Stimulated activated CD8-positive, alpha-beta memory T cell treated with anti-CD3 and anti-CD28 coated beads, Interleukin-2, amount 100 ng/mL, for 1 hour (primary cell): ENCODE measurements at places on chromosomes 7 and 10.

DNA sequence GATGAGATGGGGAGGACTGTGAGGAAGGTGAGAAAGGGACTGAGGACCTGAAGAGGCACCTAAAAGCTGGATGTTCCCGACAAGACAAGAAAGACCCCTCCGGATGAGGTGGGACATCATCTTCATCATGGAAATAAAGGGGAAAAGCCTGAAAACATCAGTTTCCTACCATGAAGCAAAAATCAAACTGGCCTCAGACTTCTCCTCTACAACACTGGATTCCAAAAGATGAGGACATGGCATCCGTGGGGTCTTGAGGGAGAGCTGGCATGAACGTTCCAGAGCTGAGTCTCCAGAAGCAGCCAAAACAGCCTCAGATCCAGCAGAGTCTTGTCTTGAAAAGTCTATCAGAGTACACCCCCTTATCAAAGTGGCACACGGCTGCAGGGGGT, 44.5 kb downstream of the DIP2C start:
- DNase-seq: no peak

- DNase-seq: no peak
Measured at GRCh38 chr7:115952832-115953231, 77.7 kb downstream of the TFEC start.

DNA sequence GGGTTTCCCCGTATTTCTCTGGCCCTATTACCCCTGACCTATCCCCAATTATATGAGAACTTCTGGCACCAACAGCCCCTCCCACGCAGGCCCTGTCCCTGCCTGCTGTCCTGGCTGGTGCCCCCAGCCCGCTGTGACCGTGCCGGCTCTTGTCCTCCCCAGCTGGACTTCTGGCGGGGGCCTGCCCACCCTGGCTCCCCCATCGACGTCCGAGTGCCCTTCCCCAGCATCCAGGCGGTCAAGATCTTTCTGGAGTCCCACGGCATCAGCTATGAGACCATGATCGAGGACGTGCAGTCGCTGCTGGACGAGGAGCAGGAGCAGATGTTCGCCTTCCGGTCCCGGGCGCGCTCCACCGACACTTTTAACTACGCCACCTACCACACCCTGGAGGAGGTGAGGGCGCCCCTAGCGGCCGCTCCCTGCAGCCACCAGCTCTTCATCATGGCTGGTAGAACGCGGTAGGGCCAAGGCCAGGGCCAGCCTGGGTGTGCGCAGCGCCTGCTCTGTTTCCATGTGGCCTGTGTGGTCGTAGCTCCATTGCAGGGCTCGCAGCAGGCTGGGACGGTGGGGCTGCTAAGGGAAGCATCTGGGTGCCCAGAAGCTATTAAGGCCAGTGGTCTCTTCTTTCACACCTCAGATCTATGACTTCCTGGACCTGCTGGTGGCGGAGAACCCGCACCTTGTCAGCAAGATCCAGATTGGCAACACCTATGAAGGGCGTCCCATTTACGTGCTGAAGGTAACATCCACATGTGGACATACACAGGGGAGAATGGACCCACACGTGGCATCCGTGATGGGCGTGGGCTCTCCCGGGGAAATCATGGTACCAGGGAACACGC, 1.4 kb downstream of the CPA1 start:
- DNase-seq: no peak

DNA sequence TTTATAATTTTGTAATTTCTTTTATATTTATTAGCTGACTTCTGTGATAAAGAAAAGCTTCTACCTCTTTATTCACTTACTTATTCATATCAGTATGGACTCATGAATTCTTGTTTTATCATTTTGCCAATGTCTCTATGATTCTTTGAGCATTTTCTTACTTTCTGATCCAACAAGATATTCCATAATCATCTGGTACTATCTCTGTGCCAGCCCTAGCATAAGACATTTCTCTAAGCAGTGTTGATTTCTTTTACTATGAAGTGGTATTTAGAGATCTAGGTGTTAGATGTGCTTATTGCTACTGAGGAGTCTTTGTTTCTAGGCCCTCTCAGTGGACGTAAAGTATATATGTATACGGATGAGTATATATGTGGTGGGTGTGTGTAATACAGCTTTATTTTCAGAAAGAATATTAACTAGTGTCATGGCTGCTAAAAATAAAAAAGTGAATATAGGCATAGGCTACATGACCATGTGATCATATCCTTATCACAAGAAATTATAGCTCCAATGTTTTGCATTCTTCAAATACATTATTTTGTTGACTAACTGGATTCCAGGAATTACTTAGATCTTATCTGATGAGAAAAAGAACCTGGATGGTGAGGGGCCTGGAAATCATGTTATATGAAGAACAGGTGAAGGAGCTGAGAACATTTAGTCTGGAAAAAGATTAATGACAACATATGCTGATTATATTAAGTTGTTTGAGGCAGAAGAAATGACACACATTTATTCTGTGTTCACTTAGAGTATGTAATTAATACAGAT, 13.1 kb downstream of the PHTF2 start:
- DNase-seq: no peak

- no peak for DNase-seq
Measured at GRCh38 chr10:89347701-89348457, 20.1 kb downstream of the IFIT3 start.

DNA sequence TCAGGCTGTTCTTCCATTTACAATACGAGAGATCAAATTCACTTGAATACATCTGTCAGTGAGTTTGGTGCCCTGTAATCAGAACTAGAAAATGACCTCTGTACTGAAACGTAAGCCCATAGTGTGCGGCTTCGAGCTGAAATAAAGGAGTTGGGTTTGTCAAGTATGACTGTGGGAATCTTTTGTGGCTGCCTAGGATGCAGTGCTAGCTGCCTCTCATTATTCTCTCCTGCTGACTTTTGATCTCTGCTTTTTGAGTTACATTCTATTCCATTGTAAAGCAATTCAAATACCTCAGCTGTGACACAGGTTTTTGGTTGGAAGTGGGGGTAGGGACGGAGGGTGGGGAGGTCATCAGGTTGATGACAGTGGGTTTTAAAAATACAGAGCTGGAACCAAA, 40.4 kb downstream of the ICA1 start:
- no peak for DNase-seq

DNA sequence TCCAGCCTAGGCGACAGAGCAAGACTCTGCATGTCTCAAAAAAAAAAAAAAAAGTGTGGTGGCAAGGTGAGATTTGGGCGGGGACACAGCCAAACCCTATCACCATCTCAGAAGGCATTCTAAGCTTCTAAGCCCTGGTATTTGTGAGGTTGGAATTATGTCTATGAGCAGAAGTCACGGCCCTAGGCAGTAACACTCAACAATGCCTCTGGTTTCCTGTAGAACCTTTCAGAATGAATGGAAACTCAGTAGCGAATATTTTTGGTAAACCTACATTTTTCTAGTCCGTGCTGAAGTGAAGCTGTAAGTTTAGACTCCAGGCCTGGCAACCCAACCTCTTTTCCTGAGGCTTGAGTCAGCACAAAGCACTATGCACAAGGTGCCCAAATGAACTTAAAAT, 88.3 kb downstream of the FAM107B start:
- no peak for DNase-seq

DNA sequence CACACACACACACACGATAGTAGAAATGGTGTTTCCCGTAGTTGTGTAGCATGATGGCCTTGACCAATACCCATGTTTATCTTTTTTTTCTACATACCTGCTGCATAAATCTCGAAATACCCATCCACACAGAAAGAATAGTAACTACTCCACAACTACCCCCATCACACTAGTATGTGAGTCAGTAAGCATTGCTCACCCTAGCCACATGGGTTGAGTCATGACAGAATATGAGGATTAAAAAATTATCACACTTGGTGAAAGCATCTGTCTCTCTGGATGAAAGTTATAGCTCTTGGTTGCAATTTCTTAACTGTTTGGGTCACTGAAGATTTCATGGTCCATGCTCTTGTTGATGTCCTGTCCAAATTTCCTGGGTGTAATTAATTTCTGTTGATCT, 103.4 kb upstream of the MDFIC start:
- DNase-seq: no peak

GRCh38 chr10:14250496-14251076, 80.1 kb downstream of the FRMD4A start:
- DNase-seq: no peak

GRCh38 chr10:50310560-50311174, 59.4 kb upstream of the ASAH2 start:
- no peak for DNase-seq

- DNase-seq: no peak
Measured at GRCh38 chr7:31044529-31044928, 7.6 kb upstream of the ADCYAP1R1 start.

DNA sequence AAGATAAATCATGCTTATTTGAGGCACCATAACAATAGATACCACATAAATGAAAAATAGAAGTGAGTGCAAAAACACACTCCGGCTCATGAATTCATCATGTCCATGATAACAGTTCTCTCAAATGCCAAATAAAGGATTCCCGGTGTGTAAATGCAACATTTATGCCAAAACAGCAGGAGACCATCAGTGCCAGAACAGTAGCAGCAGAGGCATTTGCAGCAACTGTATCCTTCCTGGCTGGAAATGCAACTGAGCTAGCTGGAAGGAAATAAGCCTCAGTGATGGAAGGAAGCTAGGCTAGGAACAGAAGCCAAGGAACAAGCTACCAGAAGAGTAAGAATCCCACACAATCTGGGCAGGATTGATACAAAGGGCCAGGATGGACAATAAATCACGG, 79.9 kb upstream of the THSD7A start:
- DNase-seq: no peak

- no peak for DNase-seq
Measured at GRCh38 chr7:22435720-22436119, 64.3 kb downstream of the STEAP1B start.

GRCh38 chr10:95601116-95601719, 40.0 kb upstream of the SORBS1 start:
- peak; percentile 5 for DNase-seq

DNA sequence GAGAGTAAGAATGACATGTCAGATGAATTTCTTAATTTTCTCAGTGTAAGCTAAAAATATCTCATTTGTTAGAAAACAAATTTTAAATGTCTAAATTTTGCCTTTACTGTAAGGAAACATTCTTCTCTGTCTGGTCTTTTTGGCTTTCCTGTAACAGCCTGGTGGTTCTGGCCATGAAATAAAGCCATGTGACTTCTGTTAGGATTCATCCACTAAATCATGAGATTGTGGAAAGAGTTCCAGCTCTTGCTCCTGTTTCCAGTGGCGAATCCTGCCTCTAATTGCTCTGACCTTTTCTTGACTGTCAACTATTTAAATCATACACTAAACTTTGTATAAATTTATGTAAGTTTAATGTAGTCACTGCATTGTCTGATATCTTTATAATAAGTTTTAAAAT, 398.5 kb upstream of the AKR1E2 start:
- DNase-seq: no peak

DNA sequence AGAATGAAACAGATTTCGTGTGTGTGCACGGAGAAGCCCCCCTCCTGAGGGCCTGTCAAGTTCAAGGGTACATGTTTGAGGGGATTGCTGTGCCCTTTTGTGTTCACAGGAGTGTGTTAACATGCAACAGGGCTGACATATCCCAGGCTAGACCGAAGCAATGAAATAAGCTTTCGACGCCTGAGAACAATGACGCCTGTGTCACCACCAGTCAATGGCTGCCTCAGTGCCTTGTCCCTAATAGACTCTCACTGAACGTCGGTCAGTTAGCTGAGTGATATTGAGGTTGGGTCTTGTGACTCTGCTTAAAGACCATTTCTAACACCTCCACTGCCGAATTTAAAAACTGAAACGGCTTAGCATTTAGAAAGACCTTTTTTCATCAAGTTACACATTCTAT, 175.2 kb upstream of the TCF7L2 start:
- no peak for DNase-seq

- no peak for DNase-seq
Measured at GRCh38 chr7:25180946-25181345, 47.3 kb downstream of the NPVF start.

GRCh38 chr7:17132726-17133125, 165.7 kb upstream of the AHR start:
- no peak for DNase-seq

DNA sequence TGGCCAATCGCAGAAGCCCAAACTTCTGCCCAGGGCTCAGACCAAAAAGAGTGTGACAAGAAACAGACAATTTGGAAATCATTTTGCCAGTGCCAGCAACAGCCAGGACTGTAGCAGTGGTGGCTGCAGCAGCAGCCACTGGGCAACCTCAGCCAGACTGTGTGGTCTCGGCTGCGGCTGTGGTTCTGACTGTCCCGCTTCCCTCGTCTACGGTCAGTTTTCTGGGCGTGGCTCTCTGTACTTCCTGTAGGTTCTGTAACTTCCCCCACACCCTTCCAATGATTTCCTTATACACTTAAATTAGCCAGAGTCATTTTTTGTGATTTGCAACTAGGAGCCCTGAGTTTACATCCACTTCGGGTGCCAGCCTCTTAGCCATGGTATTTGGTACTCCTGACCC, 39.9 kb downstream of the CYTH3 start:
- DNase-seq: no peak

- no peak for DNase-seq
Measured at GRCh38 chr7:142194201-142194600, 63.7 kb downstream of the PRSS58 start.

- DNase-seq: no peak
Measured at GRCh38 chr7:156222151-156222550, 409.9 kb upstream of the SHH start.

- no peak for DNase-seq
Measured at GRCh38 chr10:106560925-106561640, 603.4 kb downstream of the SORCS1 start.

DNA sequence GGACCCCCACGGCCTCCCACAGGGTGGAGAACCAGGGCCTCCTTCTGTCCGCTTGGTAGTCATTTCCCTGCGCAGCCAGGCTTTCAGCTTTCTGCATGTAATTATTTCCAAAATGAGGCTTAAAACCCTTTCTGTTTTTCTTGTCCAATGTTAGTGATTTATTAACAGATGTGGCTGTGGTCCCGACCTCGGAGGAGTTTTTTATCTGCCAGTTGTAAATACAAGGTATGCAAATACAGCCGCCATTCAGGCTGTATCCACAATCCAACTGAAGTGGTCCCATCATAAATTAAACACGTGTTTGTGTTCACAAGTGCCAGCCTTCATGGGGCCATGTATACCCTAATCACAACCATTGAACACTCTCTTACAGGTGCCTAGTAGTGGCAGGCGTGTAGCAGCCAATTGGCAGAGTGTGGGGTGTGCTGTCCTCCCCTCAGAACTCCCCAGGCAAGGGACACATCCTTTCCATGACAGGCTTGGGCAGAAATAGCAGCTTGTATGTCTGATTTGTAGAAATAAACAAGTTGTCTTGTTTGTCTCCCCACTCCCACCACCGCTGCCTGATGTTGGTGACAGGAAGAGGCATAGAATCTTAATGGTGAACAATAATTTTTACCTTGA, 251.3 kb upstream of the MKI67 start:
- no peak for DNase-seq

- DNase-seq: no peak
Measured at GRCh38 chr10:51162002-51162401, 87.7 kb downstream of the PRKG1 start.

- DNase-seq: no peak
Measured at GRCh38 chr7:132035517-132036362, 479.3 kb upstream of the PODXL start.

- DNase-seq: no peak
Measured at GRCh38 chr7:122255454-122255853, 49.1 kb downstream of the FEZF1 start.

GRCh38 chr7:21898265-21898930, 47.3 kb downstream of the CDCA7L start:
- no peak for DNase-seq

- DNase-seq: no peak
Measured at GRCh38 chr7:137241655-137242360, 101.7 kb downstream of the PTN start.
